ENCODE measurements at places on chromosomes 5 and 9. TPM values are rescaled to one million over a fixed set of nuclear protein-coding genes. Genes with fewer than 3 reads are reported as not detected.

DNA sequence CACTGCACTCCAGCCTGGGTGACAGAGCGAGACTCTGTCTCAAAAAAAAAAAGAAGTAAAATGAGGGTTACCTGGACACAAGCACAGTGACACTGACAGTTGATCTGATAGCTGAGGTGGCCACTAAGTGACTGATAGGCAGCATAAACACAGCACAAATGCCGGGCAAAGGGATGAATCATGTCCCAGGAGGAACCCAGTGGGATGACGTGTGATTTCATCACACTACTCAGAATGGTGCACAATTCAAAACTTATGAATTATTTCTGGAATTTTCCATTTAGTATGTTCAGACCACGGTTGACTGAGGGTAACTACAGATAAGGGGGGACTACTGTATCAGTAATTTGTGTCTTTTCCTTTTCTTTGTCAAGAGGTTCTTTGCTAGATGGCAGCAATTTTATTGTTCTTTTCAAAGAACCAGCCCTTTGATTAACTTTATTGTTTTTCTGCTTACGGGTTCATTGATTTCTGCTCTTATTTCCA, 34.3 kb upstream of the RNF130 start:
- no peak for DNase-seq

- no peak for DNase-seq
These were observed 21.0 kb upstream of the TRIM52 start for GRCh38 chr5:181281984-181282316.

Gene PIP5KL1
- 0.70 TPM for total RNA-seq

DNA sequence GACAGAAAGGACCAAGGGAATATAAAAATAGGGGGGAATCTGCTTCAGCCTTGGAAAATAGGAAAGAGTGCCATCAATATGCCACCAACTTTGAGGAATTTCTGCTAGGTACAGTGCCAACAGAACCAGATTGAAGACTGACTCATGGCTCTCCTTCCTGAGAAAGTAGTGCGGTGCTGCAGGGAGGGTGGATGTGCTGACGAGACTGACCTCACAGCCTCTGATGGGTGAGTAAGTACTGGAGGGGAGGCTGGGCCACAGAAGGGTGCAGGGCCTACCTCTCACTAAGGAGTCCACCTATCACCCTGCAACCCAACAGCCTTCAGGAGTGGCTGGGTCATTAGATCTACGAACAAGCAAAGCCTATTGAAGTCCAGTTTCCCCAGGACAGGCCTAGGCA, 187.6 kb downstream of the GABBR2 start:
- DNase-seq: peak; percentile 72

Gene CORO2A
- total RNA-seq: 1.7 TPM

- no peak for DNase-seq
These were observed 15.4 kb downstream of the CCT5 start for GRCh38 chr5:10265245-10266109.

Gene KCNN2
- total RNA-seq: 1.4 TPM
